ENCODE measurements at places on chromosomes 6 and 20.
A peak's percentile ranks its signal among the peaks of the same experiment; 100 is the strongest.

DNA sequence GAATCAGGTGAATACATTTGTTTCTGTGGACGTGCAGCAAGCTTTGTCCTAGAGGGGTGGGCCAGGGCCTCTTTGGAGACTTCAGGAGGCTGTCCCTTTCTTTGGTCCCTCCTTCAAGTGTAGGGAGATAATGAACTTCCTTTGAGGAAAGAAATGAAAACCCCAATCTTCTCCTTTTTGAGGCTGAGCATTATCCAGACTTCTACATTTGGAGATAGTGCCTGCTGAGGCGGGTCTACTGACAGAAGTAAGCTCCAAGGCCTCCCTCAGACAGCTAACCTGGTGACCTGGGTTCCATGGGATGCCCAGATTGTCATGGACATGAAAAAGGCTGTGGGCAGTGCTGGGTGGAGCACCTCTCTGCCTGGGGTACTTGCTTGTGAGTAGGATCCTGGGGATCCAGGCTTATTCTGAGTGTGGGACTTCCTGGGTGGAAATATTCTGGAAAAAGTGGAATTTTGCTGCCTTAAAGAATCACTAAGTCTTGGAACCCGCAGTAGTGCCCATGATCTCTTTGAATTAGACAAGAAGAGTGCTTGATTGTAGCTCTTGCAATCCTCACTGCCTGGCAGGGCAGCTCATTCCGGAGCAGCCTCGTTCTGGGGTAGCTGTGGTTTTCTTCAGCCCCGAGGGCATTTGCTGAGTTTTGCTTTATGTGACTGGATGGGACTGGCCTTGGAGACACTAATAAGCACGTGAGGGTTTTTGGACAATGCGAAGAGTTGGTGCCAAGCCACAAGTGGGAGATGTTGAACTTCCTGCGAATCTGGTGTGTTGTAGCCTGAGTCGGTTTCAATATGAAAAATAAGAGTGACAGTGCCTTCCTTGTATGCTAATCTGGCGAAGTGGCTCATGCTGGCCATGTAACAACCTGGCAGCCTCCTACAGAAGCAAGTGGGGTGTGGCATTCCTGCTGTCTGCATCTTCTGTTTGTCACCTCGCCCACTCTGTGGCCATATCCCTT is 28.1 kb downstream of the SNRNP48 start:
- DNase-seq: no peak

DNA sequence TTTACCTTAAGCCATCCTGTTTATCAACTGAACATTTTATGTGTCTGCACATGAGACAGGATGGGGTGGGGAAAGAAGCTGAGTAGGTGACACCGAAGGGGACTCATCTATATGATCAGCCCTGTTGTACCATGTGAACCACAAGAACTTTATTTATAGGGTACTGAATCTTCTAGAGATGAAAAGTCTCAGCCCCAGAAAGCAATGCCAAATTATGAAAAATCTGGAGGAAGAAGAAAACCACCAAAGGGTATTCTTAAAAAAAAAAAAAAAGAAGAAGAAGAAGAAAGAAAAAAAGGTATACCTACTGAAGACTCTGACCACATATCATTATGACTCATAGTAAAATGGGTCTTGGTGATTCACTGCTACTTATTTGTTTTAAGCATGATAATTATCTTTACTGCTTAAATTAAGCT is 39.8 kb upstream of the HBS1L start:
- no peak for DNase-seq

DNA sequence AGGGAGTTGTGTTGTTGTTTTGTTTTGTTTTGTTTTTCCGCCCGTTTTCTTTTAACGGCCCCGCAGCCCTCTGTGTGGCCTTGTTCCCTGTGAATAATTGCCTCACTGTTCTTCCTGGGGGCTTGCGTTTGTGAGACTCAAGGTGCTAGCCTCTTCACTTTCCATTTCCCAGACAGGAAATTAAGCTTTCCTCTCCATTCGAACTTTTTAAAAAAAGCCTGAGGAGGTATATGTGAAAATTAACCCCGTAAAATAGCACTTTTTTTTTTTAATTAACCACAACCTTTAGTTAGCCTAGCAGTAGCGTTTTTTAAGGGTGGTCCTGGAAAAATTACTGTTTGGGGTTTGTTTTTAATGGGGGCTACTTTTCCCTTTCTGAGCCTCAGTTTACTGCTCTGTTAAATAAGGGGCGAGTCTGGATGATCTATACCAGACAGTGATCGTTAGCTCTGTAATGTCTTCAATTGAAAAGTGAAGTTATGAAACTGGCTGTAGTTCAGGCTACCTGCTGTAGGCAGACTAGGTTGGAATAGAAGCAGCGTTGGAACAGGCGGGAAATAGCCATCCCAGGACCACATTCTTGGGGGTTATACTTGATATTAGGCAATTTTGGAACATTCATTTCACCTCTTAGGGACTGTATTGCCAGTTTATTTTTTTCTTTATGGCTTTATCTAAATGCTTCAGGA is 1.7 kb downstream of the STX16 start:
- DNase-seq: no peak

GRCh38 chr6:100296810-100297544 is 167.7 kb downstream of the SIM1 start:
- DNase-seq: peak; percentile 50

DNA sequence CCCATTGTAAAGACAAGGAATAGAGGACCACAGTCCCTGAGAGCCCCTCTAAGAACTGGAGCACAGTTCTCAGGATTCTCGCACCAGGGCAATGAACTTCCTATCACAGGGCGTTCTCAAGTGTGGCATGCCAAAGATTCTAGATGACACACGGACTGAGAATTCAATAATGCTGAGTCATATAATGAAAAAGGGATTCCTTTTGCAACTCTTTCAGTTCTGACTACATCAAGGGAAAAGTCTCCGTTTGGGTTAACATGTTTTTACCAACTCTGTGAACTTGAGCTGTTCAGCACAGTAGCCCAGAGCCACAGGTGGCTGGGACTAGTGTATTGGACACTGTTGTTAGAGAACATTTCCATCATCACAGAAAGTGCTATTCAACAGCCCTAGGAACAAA is 3.4 kb downstream of the MED20 start:
- DNase-seq: no peak

DNA sequence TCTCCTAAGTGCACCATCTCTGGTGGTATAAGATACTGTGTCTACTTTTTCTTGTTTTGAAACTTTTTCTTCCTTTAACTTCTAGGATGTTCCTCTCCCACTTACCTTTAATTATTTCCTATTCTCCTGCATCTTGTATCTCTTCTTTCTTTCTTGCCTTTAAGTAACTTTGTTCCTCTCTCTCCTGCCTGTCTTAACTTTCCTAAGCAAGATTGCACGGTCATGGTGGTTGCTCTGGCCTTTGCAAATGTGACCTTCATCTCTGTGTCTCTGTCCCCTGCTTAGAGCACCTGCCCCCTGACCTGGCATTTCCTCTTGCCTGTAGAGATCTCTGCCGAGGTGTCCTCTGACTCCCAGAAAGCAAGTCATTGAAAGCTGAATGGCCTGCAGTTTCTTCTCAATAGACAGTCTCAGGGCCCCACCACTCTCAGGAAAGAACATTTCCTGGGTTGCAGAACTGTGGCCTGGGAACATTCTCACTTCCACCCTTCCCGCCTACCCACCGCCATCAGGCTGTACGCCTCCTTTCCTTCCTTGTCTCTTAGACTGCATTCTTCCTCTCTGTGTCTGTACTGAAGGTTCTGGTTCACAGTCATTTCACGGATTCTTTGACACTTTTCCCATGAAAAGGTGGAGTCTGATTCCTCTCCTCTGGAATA is 12.8 kb downstream of the ZDHHC14 start:
- no peak for DNase-seq

- DNase-seq: peak; percentile 61
Observed at GRCh38 chr20:33791959-33792597, 19.1 kb upstream of the CHMP4B start.

DNA sequence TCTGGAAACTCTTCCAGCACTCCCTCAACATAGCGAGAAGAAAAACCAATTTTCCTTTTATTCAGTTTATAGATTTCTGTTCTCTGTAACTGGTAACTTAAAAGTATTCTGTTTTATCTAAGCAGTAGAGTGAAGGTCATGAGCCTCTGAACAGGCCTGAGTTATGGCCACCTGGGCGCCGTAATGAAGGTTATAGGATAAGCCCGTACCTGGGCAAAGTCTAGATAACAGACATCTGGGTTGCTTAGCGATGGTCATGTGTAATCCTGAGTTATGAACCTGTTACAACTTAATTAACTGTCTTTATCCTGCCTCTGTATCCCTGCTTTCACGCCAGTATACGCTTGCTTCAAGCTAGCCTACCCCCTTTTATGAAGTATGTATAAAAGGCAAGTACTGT is 13.0 kb upstream of the FAM217A start:
- no peak for DNase-seq

DNA sequence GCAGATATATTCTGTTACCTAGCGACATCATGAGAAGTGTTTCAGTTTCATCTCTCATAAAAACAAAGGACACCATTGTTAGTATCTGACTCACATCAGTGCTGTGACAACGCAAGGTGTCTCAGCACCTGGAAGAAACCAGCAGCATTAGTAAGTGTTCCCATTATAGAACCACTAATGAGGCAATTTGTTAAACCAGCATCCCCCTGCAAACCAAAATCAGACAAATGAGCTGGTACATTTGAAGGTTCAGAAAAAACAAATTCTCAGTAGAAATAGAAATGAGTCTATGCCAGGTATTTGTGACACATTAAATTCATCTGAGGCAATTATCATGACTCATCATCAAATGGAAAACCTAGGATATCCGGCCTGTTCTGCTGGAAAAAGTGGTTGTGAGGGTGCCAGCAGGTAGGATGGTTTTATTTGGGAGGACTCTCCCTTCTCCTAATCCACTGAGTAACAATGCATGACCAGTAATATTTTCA is 151.7 kb downstream of the TMEM200A start:
- no peak for DNase-seq

DNA sequence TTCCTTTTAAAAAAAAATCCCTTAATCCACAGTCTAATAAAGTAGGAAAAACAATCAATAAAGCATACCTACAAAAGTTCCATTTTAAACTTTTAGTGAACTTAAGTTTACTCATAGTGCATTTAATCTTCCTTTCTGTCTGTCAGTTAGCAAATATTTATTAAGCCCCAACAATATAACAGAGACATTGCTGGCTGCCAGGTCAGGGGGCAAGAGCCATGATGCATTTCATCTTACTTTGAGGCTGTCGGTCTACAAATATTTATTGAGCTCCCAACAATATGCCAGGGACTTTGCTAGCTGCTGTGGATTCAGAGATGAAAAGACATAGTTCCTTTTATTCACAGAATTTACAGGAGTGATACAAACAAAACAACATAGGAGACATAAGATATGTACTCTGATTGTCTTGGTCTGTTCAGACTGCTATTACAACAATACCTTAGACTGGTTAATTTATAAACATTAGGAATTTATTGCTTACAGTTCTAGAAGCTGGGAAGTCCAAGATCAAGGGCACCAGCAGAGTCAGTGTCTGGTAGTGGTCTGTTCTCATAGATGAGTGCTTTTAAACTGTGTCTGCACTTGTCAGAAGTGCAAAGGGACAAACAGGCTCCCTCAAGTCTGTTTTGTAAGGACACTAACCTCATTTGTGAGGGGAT is 118.6 kb downstream of the PLCB1 start:
- DNase-seq: peak; percentile 100

GRCh38 chr6:170004585-170005210 is 253.3 kb downstream of the ERMARD start:
- no peak for DNase-seq

Data from HepG2 (cell line).